A549 treated with RU486 at 1 μM for 4 hours (cell line): ENCODE measurements at places on chromosomes 11 and 22. TPM values are rescaled to one million over a fixed set of nuclear protein-coding genes. Genes with fewer than 3 reads are reported as not detected.

HSPB2 gene
- total RNA-seq: not detected in 5 replicates

HTR3A gene
- total RNA-seq: not detected in 5 replicates

APOBEC3F gene
- total RNA-seq: 1.9 to 2.8 TPM (median 2.1 TPM) in 5 replicates

KCNA4 gene
- not detected in 5 replicates for total RNA-seq

RAG2 gene
- total RNA-seq: not detected in 5 replicates

SLC22A9 gene
- not detected in 5 replicates for total RNA-seq

TUBA8 gene
- total RNA-seq: 0.39 to 1.1 TPM (median 0.48 TPM) in 5 replicates

IL18 gene
- total RNA-seq: 62.5 to 98.1 TPM (median 93.9 TPM) in 5 replicates

OR52A1 gene
- not detected in 5 replicates for total RNA-seq

MAJIN gene
- not detected in 5 replicates for total RNA-seq

MUC6 gene
- 0.01 TPM in 2 of 5 replicates, not detected in the others for total RNA-seq

UPK2 gene
- total RNA-seq: 0.33 to 0.97 TPM (median 0.69 TPM) in 5 replicates

OR4C6 gene
- total RNA-seq: not detected in 5 replicates

DGCR6 gene
- total RNA-seq: 1.0 to 1.8 TPM (median 1.2 TPM) in 5 replicates

OSM gene
- not detected in 5 replicates for total RNA-seq

TSPAN18 gene
- 1.4 to 2.8 TPM (median 2.3 TPM) in 5 replicates for total RNA-seq

ADAMTS8 gene
- 0.37 to 0.49 TPM (median 0.42 TPM) in 5 replicates for total RNA-seq

OR52I2 gene
- not detected in 5 replicates for total RNA-seq

TREH gene
- total RNA-seq: not detected in 5 replicates

DCDC1 gene
- total RNA-seq: 0.18 to 0.88 TPM (median 0.70 TPM) in 5 replicates

C22orf15 gene
- not detected in 5 replicates for total RNA-seq

OR6T1 gene
- not detected in 5 replicates for total RNA-seq

CRYBB3 gene
- total RNA-seq: not detected in 5 replicates

B3GAT1 gene
- total RNA-seq: 0.02 to 0.07 TPM (median 0.03 TPM) in 3 of 5 replicates, not detected in the others

GPHA2 gene
- total RNA-seq: not detected in 5 replicates

BMAL1 gene
- total RNA-seq: 9.2 to 11.8 TPM (median 11.6 TPM) in 5 replicates
